Stimulated activated CD8-positive, alpha-beta memory T cell treated with anti-CD3 and anti-CD28 coated beads, Interleukin-7, amount 100 ng/mL, for 24 hours (primary cell): ENCODE measurements at places on chromosomes 1 and 21.

GRCh38 chr1:42013881-42014470 lies 95.3 kb upstream of the HIVEP3 start:
- DNase-seq = no peak

GRCh38 chr1:18104546-18105100 lies 3.0 kb upstream of the IGSF21 start:
- DNase-seq = no peak

DNA sequence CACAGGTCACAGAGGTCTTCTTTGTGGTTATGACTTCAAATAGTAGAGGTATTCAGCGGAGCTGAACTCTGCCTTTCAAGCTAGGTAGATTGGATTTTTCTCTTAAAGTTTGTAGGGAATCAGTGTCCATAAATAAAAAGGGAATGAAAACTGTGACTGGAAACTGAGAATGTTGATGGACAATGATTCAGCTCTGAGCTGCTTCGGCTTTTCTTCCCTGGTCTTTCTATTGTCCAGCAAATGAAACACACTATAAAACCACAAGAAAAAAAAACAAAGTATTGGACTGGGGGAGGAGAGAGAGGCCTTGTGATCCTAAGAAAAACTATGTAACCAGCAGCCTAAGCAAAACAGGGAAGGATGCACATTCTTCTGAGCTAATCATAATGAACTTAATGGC lies 11.1 kb downstream of the TNNI3K start:
- DNase-seq = no peak

- no peak for DNase-seq
Observed at GRCh38 chr1:160581961-160582360, 2.7 kb upstream of the CD84 start.

DNA sequence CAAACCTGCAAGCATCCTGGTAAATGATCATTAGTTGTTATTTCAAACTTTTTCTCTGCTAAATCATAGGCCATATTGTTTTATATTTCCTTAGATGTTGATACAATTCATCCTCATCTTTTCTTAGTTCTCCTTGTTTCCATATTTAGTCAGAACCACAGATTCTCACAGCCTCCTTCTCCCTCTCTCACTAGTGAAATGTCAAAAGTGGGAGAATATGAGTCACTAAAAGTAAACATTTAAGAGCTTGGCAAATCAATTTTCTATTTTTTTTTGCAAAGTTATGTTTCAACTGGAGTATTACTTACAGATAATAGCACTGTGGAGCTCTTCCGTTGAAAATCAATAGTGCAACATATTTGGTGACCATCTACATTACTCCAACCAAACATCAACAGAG lies 308.8 kb downstream of the COL11A1 start:
- no peak for DNase-seq

GRCh38 chr1:114153261-114154145 lies at the start of gene SYT6:
TSS of gene SYT6 (minus strand) at chr1:114153869. CDS start at chr1:114153772, 97 bp downstream.
- DNase-seq = no peak
